ENCODE measurements at places on chromosomes 12 and 14.

DNA sequence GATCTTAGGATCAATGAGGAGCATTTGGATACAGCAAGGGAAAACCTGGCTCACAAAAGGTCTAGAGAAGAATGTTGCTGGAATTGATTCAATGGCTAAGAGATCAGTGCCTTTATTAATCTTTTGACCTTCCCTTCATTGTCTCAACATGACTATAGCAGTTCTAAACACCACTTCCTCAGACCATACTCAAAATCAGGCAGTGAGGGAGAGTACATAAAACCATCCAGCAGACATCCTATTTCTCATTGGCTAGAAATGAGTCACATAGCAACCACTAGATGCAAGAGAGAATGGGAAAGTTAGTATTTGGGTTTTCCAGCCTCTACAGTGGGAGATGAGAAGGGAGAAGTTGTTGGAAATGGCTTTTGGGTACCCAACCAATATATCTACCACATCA is 151.4 kb upstream of the NUDT4 start:
- no peak overlapping the region for H3K27ac ChIP-seq
- H3K4me3 ChIP-seq = no peak overlapping the region
- no peaks in the 10 kb centered on the region for H3K27me3 ChIP-seq
- no peak for DNase-seq
- no peaks in the 10 kb centered on the region for H3K4me1 ChIP-seq

- no peak overlapping the region for H3K27ac ChIP-seq
- no peaks in the 10 kb centered on the region for H3K4me1 ChIP-seq
- no peak overlapping the region for H3K4me3 ChIP-seq
- peaks cover 16% of the 10 kb centered on the region for H3K27me3 ChIP-seq
- H3K36me3 ChIP-seq = no peaks in the 10 kb centered on the region
Observed at GRCh38 chr14:104129556-104129955, 8.8 kb upstream of the KIF26A start.

DNA sequence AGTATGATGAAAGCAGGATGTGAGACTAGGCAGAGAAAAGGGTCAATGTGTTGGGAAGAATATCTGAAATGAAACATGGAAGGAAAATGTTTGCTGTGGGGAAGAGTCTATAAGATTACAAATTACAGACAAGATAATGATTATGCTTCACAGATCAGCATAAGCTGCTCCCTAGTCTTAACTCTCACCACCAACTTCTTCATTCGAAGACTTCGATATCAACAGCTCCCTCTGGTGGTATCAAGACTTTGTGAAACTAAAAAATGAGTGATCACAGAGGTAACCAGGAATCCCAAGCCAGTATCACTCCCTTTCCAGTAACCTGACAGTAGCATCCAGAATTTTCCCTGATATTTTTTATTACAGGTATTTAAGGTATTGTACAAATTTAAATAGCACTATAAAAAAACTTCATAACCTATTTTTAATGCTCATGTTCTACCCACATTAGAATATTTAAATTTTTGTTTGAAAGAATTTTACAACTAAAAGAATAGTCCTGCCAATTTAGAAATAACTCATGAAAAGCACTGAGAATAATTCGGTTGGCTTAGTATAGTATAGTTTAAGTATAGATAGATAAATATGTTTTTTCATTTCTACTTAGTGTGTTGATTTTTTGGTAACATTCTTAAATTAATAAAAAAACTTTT is 84.4 kb downstream of the C2CD5 start:
- H3K4me1 ChIP-seq = peaks cover 3% of the 10 kb centered on the region
- DNase-seq = peak; percentile 59
- H3K4me3 ChIP-seq = no peak overlapping the region
- no peak overlapping the region for H3K27ac ChIP-seq
- H3K27me3 ChIP-seq = no peaks in the 10 kb centered on the region

GRCh38 chr12:41123871-41124270 is 64.2 kb upstream of the PDZRN4 start:
- H3K27ac ChIP-seq = no peak overlapping the region
- no peaks in the 10 kb centered on the region for H3K27me3 ChIP-seq
- H3K4me3 ChIP-seq = no peak overlapping the region
- DNase-seq = no peak
- no peaks in the 10 kb centered on the region for H3K4me1 ChIP-seq

GRCh38 chr14:75143761-75144527 is 17.1 kb upstream of the NEK9 start:
- no peaks in the 10 kb centered on the region for H3K27me3 ChIP-seq
- no peak for DNase-seq
- no peak overlapping the region for H3K27ac ChIP-seq
- peaks cover 2% of the 10 kb centered on the region for H3K4me1 ChIP-seq

DNA sequence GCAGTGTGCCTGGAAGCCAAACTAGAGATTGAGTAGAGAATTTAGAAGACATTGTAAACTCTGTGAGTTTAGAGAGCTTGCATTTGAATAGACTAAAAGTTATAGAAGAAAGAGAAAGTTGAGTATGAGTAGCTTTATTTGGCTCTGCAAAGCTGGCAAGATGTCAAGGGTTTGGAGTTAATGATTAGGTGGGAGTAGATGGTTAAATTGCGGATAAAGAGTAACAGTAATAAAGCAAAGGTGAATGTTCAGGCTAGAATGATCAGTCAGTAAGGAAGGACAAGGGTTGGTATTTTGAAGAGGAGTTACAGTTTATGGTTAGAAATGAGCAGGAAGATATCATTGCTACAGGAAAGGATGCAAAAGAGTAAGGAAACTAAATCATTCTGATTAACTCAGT is 5.2 kb downstream of the PPM1A start:
- H3K36me3 ChIP-seq = no peaks in the 10 kb centered on the region
- no peak overlapping the region for H3K4me3 ChIP-seq
- peaks cover 3% of the 10 kb centered on the region for H3K4me1 ChIP-seq
- H3K27me3 ChIP-seq = no peaks in the 10 kb centered on the region
- peak overlapping the region; percentile 35 for H3K27ac ChIP-seq

- H3K27me3 ChIP-seq = no peaks in the 10 kb centered on the region
- H3K36me3 ChIP-seq = peaks cover 56% of the 10 kb centered on the region
- H3K4me1 ChIP-seq = peaks cover 1% of the 10 kb centered on the region
- no peak overlapping the region for H3K4me3 ChIP-seq
- DNase-seq = no peak
- H3K27ac ChIP-seq = no peak overlapping the region
Observed at GRCh38 chr12:110311903-110312302, 30.9 kb downstream of the ATP2A2 start.

GRCh38 chr12:54189198-54189539 is 384 bp upstream of the SMUG1 start:
- no peak for DNase-seq
- peaks cover 7% of the 10 kb centered on the region for H3K27me3 ChIP-seq
- H3K36me3 ChIP-seq = peaks cover 17% of the 10 kb centered on the region
- H3K27ac ChIP-seq = no peak overlapping the region
- peaks cover 7% of the 10 kb centered on the region for H3K4me1 ChIP-seq
- peak overlapping the region; percentile 55 for H3K4me3 ChIP-seq

DNA sequence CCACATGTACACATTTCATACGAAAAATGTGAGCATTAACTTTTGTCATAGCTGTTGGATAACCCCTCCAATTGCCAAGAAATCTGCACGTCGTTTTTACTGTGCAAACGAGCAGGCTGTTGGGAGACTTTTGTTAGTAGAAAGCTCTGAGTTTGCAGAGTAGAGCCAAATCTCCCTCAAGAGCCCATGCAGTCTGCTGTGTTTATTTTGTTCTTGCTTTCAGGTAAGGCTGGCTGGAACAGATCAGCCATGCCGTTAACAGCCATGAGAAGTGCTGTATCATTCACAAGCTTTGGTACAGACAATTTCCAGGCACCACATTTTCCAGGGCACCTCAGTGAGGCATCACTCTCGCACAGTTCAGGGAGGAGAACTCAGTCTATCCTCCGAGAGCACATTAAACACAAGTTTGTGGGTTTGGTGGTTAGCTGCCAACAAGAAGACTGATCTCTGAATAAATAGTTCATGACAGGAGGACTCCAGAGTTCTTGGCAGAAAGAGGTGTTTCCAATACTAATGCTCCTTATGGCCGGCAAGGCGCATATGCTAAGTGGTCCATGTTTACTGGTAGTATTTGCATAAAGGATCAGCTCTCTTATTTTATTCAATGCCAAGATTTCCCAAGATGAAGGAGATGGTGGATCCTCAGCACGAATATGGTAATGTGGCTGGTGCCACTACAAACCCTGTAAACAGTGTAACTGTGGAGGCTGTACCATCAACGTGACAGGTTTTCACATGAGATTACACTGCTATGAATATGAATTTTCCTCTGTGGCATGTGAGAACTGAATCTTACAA is 30.3 kb upstream of the PELI2 start:
- no peak overlapping the region for H3K27ac ChIP-seq
- no peaks in the 10 kb centered on the region for H3K36me3 ChIP-seq
- no peak for DNase-seq

- no peaks in the 10 kb centered on the region for H3K27me3 ChIP-seq
- H3K27ac ChIP-seq = no peak overlapping the region
- no peaks in the 10 kb centered on the region for H3K4me1 ChIP-seq
- H3K4me3 ChIP-seq = no peak overlapping the region
Observed at GRCh38 chr12:84767079-84767478, 145.5 kb downstream of the SLC6A15 start.

GRCh38 chr12:100404769-100405407 is 48.0 kb downstream of the SLC17A8 start:
- peak; percentile 37 for DNase-seq
- no peaks in the 10 kb centered on the region for H3K36me3 ChIP-seq
- H3K27ac ChIP-seq = no peak overlapping the region
- H3K4me3 ChIP-seq = no peak overlapping the region

DNA sequence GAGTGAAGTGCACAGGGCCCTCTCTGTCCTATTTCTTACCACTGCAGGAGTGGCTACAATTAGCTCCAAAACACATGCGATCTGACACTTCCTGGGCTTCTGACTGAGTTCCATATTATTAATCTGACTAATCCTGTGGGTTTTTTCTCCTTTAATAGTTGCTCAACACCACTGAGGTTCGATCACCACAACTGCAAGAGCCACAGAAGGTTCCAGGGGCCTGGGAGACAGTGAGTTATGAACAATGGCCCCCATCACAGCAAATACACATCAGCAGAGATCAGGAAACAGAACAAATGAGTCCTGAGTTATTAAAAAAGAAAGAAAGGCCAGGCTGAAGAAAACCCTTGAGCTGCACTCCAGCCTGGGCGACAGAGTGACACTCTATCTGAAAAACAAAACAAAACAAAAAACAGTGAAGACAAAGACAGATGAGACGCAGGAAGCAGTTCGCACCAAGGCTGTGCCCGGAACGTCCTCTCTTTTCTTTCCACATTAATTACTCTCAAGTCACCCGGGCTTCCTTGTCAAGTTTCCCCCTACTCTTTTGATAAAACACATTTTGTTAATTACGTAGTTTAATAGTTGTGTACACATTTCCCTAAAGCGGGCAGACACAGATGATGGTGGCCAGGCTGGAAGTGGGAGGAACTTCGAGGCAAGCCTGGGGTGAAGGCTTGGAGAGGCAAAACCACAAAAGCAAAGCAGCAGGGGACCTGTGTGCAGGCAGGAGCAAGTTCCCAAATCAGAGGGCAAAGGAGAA is 42.7 kb downstream of the CDC42BPB start:
- peaks cover 53% of the 10 kb centered on the region for H3K4me1 ChIP-seq
- DNase-seq = peak; percentile 72
- no peaks in the 10 kb centered on the region for H3K27me3 ChIP-seq
- peak overlapping the region; percentile 56 for H3K4me3 ChIP-seq
- peaks cover 15% of the 10 kb centered on the region for H3K36me3 ChIP-seq
- peak overlapping the region; percentile 84 for H3K27ac ChIP-seq

DNA sequence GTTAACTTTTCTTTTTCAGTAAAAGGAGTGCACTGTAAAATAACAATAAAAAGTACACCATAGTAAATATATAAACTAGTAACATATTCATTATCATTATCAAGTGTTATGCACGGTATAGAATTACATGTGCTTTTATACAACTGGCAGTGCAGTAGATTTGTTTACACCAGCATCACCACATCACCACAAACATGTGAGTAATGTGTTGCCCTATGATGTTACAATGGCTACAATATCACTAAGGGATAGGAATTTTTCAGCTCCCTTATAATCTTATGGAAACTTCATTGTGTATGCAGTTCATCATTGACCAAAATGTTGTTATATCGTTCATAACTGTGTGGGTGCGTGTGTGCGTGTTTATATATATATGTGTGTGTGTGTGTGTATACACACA is 23.5 kb upstream of the NEDD1 start:
- H3K27ac ChIP-seq = no peak overlapping the region
- H3K36me3 ChIP-seq = no peaks in the 10 kb centered on the region
- H3K4me1 ChIP-seq = peaks cover 5% of the 10 kb centered on the region
- no peak overlapping the region for H3K4me3 ChIP-seq

- DNase-seq = no peak
- H3K36me3 ChIP-seq = peaks cover 5% of the 10 kb centered on the region
- peaks cover 35% of the 10 kb centered on the region for H3K4me1 ChIP-seq
- no peak overlapping the region for H3K27ac ChIP-seq
- H3K27me3 ChIP-seq = no peaks in the 10 kb centered on the region
Observed at GRCh38 chr14:100282766-100283419, 23.4 kb downstream of the SLC25A29 start.

DNA sequence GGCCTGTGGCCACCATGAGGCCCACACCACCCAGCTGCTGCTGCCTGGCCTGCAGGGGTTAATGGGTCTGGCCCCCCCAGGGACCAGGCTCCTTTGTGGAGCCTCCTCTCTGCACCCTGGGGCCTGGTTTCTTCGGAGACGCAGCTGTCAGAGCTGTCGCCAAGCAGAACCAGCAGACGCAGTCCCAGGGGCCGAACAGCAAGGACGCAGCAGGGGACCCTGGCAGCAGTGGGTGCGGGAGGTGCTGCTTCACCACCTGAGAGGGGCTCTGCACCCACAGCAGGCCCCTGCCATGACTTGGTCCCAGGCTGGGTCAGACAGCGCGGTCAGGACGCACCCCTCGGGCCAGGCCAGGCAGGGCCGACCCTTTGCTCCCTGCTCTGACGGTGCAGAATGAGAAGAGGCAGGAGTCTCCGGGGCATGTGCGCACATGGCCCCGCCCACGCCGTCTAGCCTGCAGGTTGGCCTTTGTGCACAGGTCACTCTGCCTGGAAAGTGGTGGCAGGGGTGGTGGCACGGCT is 30.5 kb downstream of the JAG2 start:
- peaks cover 13% of the 10 kb centered on the region for H3K27me3 ChIP-seq
- no peak overlapping the region for H3K27ac ChIP-seq
- DNase-seq = no peak

- no peaks in the 10 kb centered on the region for H3K36me3 ChIP-seq
- H3K4me3 ChIP-seq = no peak overlapping the region
- no peaks in the 10 kb centered on the region for H3K4me1 ChIP-seq
- no peak for DNase-seq
- peaks cover 3% of the 10 kb centered on the region for H3K27me3 ChIP-seq
Observed at GRCh38 chr14:22233377-22233776, 355.6 kb downstream of the DAD1 start.

DNA sequence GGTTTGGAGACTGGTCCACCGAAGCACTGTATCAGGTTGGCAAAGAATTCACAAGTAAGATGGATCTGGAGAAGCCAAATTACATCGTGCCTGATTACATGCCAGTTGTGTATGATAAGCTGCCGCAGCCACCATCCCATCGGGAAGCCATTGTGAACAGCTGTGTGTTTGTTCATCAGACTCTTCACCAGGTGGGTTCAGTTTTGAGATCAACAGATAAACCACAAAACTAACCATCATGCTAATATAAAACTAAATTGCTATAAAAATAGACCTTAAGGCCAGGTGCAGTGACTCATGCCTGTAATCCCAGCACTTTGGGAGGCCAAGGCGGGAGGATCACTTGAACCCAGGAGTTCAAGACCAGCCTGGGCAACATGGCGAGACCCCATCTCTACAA is 58.9 kb downstream of the HSP90AA1 start:
- peaks cover 68% of the 10 kb centered on the region for H3K36me3 ChIP-seq
- H3K4me1 ChIP-seq = peaks cover 12% of the 10 kb centered on the region
- H3K27me3 ChIP-seq = no peaks in the 10 kb centered on the region
- H3K4me3 ChIP-seq = no peak overlapping the region
- peak overlapping the region; percentile 8 for H3K27ac ChIP-seq
